H1 (cell line): ENCODE measurements at places on chromosomes 2 and 18.

DNA sequence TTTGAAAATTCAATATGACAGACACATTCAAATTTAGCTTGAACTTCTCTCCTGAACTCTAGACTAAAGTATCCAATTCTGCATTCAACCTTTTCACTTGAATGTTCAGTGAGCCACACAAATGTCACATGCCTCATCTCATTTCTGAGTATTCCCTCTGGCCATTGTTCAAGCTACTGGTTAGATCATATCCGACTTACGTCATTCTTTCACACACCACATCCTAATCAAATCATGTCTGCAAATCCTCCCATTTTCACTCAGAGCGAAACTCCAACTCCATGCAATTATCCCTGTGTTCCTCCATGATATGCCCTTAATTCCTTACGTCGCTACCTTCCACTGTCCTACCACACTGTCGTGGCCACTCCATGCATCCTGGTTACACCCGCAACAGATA lies 425.1 kb downstream of the CBLN2 start:
- no peak for DNase-seq

DNA sequence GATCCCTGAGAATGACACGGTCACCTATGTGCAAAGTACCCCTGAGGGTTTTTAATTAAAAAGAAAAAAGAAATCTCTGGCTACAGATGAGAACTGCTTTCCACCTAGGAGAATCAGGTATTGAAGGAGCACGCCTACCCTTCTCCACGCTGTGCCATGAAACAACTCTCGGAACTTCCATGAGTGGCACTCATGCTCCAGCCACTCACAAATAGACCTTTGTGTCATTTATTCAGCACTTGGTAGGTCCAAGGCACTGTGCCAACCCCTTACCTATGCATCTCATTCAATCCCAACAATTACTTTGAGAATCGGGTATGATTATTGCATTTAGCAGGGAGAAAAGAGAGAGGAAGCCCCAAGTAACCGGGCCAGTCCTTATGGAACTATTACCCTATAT lies 44.9 kb upstream of the TTC39C start:
- no peak for DNase-seq

GRCh38 chr2:114010001-114010400 lies 120.1 kb downstream of the ACTR3 start:
- DNase-seq = no peak

- no peak for DNase-seq
Measured at GRCh38 chr2:66915237-66915636, 480.3 kb downstream of the MEIS1 start.

- no peak for DNase-seq
Measured at GRCh38 chr2:25125976-25126375, 42.4 kb downstream of the POMC start.

GRCh38 chr2:5720426-5720825 lies 28.2 kb downstream of the SOX11 start:
- no peak for DNase-seq

DNA sequence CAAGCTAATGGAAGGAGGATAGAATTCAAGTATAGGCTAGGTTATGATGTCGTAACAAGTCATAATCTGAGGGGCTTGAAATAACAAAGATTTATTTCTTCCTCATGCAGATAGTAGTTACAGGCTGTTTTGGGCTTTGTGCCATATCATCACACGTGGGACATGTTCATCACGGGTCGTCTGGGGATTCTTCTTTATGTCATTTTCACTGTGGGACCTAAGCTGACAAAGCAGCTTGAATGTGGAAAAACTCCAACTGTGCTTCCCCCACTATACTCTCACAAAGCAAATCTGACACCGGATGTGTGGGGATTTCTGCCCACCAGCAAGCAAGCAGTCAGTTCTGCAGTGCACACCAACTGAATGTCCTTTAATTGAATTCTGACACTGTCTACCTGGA lies 124.8 kb downstream of the LTBP1 start:
- no peak for DNase-seq

DNA sequence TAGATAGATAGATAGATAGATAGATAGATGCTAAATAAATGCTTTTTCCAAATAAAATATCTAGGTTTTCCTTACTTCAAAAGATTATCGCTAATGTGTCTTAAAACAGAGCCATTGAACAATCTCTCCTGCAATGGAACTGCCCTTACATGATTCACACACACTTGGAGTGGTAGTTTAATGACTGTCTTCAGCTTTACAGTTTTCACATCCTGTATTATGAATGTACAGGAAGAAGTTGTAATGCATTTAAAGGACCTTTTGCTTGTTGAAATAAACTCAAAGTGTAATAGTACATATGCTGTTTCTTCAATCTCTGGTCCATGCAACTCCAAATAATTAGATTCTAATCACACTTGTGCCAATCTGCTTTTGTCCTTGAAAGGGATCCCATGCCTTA lies 797.6 kb upstream of the CDH2 start:
- no peak for DNase-seq

DNA sequence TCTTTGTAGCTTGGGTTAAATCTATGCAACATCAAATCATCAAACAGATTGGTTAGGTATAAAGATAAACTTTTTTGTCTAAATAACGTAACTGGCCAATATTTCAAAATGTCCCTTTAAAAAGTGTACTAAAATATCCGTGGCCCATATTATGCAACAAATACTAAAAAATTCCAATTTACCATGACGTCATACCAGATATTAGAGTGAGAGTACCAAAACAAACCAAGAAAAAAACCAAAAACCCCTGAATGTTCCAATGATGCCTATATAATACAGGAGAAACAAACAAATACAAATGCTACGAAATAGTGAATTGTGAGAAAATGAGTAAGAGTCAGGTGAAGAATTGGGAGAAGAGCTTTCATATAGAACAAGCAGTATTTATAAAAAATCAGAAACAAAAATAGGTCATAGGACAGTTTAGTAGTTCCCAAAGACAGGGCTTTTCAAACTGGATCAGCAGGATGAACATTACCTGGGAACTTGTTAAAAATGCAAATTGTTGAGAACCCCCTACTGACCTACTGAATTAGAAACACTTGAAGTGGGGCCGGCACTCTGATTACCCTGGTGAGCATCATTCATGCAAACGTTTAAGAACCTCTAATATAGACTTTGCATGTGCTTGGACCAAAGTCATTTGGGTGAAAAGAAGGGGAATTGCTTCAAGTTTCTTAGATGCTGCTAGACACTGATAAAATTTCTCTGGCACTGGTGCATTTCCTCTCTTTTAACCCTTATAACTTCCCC lies 753.7 kb downstream of the DSC3 start:
- no peak for DNase-seq

DNA sequence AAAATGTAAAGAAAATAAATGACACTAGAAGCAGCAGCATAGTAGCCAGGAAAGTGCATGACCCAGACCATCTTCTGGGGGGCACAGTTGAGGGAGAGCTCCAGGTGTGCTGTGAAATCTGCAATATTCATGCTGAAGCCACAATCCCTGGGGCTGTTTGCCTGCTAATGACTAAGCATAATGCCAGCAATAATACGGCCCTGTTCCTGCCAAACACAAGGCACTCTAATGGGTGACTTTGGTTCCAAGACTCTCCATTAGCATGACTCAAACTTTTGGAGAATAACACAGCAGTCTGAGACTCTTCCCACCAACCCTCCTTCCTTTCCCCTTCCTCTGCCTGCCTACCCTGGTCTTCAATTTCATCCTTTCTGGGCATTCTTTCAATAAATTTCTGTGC lies 77.9 kb upstream of the DOCK10 start:
- DNase-seq = no peak

DNA sequence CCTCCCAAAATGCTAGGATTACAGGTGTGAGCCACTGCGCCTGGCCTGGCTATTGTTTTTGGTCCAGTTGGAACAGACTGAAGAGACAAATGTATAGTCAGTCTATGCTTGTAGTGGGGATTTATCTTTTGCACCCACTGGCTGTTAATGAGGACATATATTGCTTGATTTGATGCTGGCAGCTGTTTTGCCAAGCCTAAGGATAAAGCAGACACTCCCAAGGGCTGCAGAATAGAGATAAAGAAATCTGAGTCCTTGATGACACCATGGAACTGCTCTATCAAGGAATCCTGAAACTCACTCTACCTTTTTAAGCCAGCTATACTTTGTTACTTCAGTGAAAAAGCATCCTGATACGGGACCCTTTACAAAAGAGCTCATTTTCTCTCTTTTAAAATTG lies 43.1 kb upstream of the ENOSF1 start:
- no peak for DNase-seq

- no peak for DNase-seq
Measured at GRCh38 chr2:230877759-230878598, 13.2 kb downstream of the ITM2C start.

- DNase-seq = no peak
Measured at GRCh38 chr2:10765461-10765860, 44.0 kb downstream of the ATP6V1C2 start.

DNA sequence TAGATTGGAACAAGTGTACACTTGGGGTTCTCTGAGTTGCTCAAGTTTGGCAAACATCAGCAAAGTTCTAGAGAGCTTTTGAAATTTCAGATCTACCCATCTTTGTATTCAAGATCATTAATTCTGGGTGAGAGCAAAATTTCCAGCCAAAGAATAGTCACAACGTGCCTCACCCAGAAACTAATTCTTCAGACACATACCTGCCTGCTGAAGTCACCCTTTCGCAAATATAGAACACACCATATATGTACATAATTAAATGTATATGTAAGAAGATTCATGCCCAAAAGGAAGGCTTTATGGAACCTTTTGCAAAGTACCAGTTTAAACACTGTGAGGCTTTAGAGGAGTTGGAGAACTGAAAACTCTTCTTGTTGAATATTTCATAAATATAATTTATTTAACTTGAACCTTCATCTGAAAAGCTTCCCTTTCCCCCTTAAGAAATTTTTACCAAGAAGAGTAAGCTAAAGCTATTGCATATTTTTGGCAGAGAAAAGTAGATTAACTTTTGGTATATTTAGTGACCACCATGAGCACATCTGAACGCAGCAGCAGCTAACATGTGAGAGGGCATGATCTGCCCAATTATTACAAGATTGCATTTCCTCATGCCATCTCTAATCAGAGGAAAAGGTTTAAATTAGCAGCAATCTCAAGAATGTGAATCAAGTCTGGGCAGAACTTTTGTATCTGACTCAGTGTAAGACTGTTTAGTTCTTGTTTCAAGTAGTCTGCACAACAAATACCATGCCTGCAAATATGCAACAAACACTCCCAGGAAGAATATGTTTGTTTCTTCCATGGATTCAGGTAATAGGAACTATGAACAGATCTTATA lies 8.2 kb downstream of the RND3 start:
- DNase-seq = no peak

- DNase-seq = no peak
Measured at GRCh38 chr2:143148757-143149156, 19.5 kb downstream of the ARHGAP15 start.

- DNase-seq = no peak
Measured at GRCh38 chr2:181627545-181627944, 29.4 kb downstream of the CERKL start.

DNA sequence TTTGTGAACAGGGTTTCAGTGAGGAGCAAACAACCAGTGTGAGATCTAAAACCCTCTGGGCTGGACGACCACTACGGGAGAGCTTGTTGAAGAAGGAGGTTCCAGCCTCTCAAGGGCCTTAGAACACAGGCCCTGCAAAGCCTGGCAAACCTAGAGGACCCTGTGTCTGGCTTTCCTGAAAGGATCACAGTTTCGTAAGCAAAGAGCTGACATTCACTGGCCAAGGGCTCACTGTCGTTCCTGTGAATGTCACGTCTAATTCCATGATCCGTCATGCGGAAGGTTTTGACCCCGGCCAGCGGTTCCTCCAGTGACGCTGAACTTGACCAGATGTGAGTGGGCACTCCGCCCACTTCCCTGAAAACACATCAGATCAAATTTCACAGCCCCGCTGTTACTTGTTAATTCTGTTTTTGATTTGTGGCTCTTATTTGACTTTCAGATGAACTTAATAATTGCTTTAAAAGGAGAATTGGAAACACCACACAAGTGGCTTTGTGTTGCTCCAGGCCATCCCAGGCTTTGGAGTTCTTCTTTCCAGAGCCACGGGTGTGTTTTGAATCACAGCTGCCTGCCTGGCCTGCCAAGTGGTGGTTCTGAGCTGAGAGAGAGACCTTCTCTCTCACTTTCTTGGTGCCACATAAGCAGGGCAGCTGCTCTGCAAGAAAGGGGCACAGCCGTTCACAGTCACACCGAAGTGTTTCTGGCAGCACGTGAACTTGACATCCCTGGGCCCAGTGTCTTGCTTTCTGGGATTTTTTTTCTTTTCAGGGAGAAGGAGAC lies 308.4 kb downstream of the NDUFA10 start:
- no peak for DNase-seq

GRCh38 chr2:220748875-220749479 lies 823.1 kb downstream of the EPHA4 start:
- DNase-seq = no peak

DNA sequence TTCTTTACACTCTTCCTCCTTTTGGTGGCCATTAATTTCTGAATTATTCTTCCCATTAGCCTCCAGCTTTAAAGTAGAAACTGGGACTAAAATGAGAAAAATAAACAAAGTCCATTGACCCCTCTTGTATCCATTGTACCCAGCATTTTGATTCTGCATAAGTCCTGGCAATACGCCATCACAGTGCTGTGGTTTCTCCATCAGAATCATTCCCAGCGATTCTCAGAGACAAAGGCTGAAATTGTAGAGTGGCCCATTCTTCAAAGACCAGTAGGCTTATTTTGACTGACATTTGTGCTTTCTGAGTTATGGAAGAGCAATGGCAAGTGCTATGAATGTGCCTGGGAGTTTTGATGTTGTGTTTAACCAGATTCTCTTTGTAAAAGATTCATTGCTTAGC lies 199.3 kb upstream of the GALNT5 start:
- DNase-seq = no peak

DNA sequence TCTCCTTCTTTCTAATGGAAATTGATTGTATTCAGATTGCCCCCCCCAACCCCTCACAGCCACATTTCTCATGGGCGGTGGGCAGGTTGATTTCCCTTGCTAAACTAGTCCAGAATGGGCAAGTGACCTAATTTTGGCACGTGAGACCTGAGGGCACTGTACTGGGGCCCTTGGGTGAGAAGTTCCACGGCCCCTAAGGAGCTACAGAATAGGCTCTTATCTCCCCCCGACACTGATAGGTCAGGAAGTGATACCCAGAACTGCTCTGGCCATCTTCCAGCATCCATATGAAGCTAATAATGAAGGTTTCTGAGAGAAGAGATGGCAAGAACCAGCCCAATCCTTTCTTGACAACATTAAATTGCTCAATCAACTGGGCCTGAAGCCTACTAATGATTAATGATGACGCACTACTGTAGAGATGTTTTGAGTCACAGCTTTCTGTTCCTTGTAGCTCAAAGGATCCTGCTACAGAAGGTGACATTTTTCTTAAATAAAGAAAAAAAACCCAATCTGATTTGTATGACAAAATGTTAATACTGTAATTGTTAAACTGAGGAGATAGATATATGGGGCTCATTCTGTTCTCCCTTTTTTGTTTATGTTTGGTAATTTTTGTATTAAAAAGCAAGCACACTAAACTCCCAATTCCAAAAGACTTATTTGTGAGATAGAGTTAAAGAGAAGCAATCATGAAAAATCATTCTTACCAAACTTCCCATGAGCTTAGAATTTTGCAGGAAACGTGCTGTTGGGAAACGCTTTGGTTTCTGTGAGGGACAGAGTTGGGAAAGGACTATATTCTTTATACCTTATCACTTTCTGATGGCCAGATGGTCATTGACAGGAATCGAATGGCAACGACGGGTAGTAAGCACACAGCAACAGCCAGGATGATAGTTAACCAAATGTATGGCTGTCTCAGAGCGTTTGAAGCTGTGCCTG lies 28.2 kb upstream of the NARS1 start:
- DNase-seq = no peak
